ENCODE measurements at places on chromosomes 5 and 9. TPM values are rescaled to one million over a fixed set of nuclear protein-coding genes. Genes with fewer than 3 reads are reported as not detected.

AGXT2 gene
- not detected for total RNA-seq

- H3K4me1 ChIP-seq = peaks cover 9% of the 10 kb centered on the region
- DNase-seq = no peak
- H3K27ac ChIP-seq = no peak overlapping the region
Observed at GRCh38 chr5:96569332-96569731, 92.8 kb upstream of the CAST start.

DNA sequence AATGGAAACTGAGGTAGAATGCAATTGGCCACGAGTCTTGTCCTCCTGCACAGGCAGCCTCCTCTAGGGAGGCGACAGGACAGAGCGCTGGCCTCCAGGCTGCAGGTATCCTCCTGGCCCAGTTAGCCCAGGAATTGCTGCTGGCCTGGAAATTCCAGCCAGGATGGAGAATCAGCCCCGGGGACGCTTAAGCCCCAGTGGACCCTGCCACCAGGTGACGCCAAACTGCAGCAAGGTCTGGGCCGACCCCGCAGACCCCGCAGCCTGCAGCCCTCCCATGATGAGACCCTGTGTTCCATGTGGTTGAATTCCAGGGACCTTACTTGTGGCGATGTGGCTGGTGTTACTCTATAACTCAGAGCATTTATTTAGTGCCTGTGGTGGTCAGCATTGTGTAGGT lies 7.3 kb downstream of the CACFD1 start:
- no peak overlapping the region for H3K4me3 ChIP-seq
- no peak for DNase-seq
- H3K36me3 ChIP-seq = no peaks in the 10 kb centered on the region
- H3K4me1 ChIP-seq = peaks cover 9% of the 10 kb centered on the region
- H3K27me3 ChIP-seq = no peaks in the 10 kb centered on the region

GRCh38 chr5:139960723-139961383 lies 82.2 kb downstream of the NRG2 start:
- H3K27me3 ChIP-seq = no peaks in the 10 kb centered on the region
- H3K4me1 ChIP-seq = no peaks in the 10 kb centered on the region
- no peak overlapping the region for H3K27ac ChIP-seq
- no peak for DNase-seq
- no peak overlapping the region for H3K4me3 ChIP-seq
- no peaks in the 10 kb centered on the region for H3K36me3 ChIP-seq

- DNase-seq = no peak
- H3K27ac ChIP-seq = no peak overlapping the region
- H3K36me3 ChIP-seq = no peaks in the 10 kb centered on the region
- H3K27me3 ChIP-seq = no peaks in the 10 kb centered on the region
Observed at GRCh38 chr5:158995694-158996173, 104.0 kb downstream of the EBF1 start.

Data from body of pancreas (tissue), 4 donors.